ENCODE measurements at places on chromosomes 6 and 20. TPM values are rescaled to one million over a fixed set of nuclear protein-coding genes. Genes with fewer than 3 reads are reported as not detected.
A peak's percentile ranks its signal among the peaks of the same experiment; 100 is the strongest.

GRCh38 chr6:112296694-112297093 lies 42.3 kb upstream of the LAMA4 start:
- H3K27me3 ChIP-seq: peaks cover 80% of the 10 kb centered on the region
- DNase-seq: no peak
- no peak overlapping the region for H3K27ac ChIP-seq
- H3K4me1 ChIP-seq: no peaks in the 10 kb centered on the region
- H3K4me3 ChIP-seq: no peak overlapping the region

- peaks cover 25% of the 10 kb centered on the region for H3K4me1 ChIP-seq
- peaks cover 9% of the 10 kb centered on the region for H3K27me3 ChIP-seq
- H3K27ac ChIP-seq: peak overlapping the region; percentile 59
- H3K4me3 ChIP-seq: no peak overlapping the region
- peaks cover 8% of the 10 kb centered on the region for H3K36me3 ChIP-seq
Measured at GRCh38 chr6:6695625-6696276, 107.2 kb downstream of the LY86 start.

GRCh38 chr6:139395891-139396301 lies 21.4 kb upstream of the CITED2 start:
- H3K4me1 ChIP-seq: no peaks in the 10 kb centered on the region
- no peak overlapping the region for H3K27ac ChIP-seq
- no peak overlapping the region for H3K4me3 ChIP-seq
- DNase-seq: no peak

- H3K36me3 ChIP-seq: peaks cover 22% of the 10 kb centered on the region
- peaks cover 16% of the 10 kb centered on the region for H3K4me1 ChIP-seq
- DNase-seq: no peak
- H3K4me3 ChIP-seq: no peak overlapping the region
- no peak overlapping the region for H3K27ac ChIP-seq
- H3K27me3 ChIP-seq: no peaks in the 10 kb centered on the region
Measured at GRCh38 chr6:14127611-14128010, 10.0 kb downstream of the CD83 start.

- no peak for DNase-seq
- H3K4me3 ChIP-seq: no peak overlapping the region
- H3K27me3 ChIP-seq: no peaks in the 10 kb centered on the region
- H3K4me1 ChIP-seq: no peaks in the 10 kb centered on the region
- H3K36me3 ChIP-seq: peaks cover 1% of the 10 kb centered on the region
Measured at GRCh38 chr6:130928158-130928912, 101.1 kb downstream of the SMLR1 start.

CAGE1 gene
- total RNA-seq: 0.17 TPM

DNA sequence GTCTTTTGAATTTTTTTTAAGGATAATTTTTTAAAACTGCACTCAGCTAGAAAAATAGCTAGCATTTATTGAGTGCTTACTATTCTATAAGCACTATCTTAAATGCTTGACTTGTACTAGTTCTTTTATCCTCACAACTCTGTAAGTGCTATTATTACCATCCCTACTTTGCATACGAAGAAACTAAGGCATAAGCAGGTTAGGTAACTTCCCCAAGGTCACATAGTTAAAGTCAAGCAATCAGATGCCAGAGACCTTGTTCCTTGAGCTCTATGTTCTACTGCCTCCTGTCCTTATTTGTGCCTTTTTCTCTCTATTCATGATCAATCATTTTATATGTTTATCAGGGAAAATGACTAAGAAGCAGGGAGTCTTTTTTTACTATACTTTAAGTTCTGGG lies 65.0 kb downstream of the GCLC start:
- DNase-seq: no peak
- no peak overlapping the region for H3K4me3 ChIP-seq
- no peaks in the 10 kb centered on the region for H3K36me3 ChIP-seq
- peaks cover 15% of the 10 kb centered on the region for H3K4me1 ChIP-seq
- H3K27ac ChIP-seq: no peak overlapping the region

DNA sequence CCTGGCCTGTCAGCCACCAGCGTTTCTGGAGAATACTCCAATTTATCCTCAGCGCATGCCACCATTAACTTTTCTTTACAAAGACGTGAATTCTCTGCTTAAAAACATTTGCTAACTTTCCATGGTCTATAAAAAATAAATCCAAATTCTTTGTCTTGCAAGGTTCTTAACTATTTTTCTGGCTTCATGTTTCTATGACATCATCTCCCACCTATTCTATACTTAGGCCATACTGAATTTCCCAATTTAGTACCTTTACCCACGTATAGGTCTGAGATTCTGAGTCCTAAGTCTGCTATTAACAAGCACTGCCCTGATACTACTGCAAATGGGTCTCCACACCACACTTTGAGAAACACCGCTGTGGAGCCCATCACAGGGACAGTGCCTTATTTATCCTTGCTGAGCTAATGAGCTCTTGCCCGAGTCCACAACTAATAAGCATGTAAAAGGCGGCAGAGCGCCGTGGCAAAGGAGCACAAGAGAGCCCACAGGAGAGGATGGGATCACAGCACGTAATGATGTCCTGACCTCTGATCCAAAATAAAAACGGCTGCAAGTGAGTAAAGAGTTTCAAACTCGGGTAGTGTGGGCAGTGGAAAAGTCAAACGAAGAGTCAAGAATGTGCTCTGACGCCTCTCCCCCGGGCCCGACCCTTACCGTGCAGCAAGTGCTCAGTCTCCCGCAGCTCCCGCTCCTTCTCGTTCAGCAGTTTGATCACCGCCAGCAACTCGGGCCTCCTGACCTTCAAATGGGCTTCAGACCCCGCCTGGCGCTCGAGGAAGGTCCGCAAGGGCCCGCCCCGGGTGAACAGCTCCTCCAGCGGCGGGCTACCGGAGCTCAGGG lies 519 bp downstream of the MTRF1L start:
- H3K4me3 ChIP-seq: peak overlapping the region; percentile 98
- H3K36me3 ChIP-seq: peaks cover 23% of the 10 kb centered on the region
- DNase-seq: no peak
- no peaks in the 10 kb centered on the region for H3K27me3 ChIP-seq

DNA sequence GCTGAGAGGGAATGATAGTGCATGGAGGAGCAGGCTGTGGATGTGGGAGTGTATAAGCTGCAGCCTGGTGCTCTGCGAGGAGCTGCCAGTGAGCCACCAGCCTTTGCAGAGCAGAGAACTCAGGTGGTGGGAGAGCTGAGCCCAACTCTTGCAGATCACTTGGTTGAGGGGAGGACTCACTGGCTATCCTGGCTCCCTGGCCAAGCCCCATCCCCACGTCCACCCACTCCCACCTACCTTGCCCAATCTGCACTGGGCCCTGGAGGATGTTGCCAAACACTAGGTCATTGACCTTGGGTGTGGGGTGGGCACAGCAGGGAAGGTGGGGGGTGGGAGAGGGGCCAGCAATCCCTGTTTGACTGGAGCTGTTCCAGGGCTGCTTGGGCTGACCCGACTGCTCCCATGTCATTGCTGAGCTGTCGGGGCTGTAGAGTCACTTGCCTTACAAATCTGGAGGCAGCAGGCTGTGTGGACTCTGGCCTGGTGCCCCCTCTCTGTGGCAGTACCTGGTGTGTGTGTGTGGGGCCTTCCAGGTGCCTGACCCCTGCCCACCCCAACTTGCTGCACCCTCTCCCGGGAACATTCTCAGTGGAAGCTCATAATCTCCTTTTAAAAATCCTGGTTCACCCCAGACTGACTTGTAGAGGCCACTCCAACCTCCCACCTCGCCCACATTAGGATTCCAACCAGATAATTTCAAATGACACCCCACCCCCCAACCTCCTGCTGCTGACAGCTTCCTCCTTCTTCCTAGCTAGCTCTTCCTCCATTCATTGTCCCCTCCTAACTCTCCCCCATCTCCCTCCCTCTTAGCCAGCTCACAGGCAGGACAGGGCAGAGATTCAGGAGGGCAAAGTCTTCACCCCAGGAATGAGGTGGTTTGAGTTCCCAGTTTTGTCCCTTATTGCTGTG lies 162.3 kb downstream of the MRPL14 start:
- H3K4me1 ChIP-seq: no peaks in the 10 kb centered on the region
- H3K27me3 ChIP-seq: peaks cover 25% of the 10 kb centered on the region
- no peak overlapping the region for H3K27ac ChIP-seq
- H3K36me3 ChIP-seq: no peaks in the 10 kb centered on the region

GRCh38 chr6:47071681-47072080 lies 29.5 kb upstream of the ADGRF1 start:
- no peak overlapping the region for H3K4me3 ChIP-seq
- H3K27ac ChIP-seq: no peak overlapping the region
- no peaks in the 10 kb centered on the region for H3K36me3 ChIP-seq
- H3K27me3 ChIP-seq: peaks cover 14% of the 10 kb centered on the region
